ENCODE measurements at places on chromosomes 5 and 9.

GRCh38 chr5:153517241-153517611 lies 26.8 kb downstream of the GRIA1 start:
- DNase-seq = no peak

DNA sequence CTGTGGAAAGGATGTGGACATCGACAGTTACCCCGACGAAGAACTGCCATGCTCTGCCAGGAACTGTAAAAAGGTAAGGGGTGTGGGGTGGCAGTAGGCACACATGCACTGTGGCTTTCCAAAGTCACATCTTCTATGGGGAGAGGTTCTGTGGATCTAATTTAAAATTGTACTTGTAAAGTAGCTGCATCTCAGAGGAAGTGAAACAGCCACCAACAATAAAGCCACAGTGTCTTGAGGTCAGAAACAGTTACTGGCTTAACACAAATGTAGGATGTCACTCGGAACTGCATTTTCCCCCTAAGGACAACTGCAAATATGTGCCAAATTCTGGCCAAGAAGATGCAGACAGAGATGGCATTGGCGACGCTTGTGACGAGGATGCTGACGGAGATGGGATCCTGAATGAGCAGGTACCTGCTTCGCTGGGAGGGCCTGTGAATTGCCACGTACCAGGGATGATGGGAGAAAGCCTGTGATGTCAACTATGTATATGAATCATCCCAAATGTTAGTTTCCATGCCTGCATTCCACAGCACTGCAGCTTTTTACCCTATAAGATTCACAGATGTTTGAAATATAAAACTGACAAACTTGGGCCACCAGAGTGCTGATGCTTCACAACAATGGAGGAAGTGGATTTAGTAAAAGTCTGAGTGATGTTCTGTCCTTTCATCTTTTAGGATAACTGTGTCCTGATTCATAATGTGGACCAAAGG lies 35.3 kb downstream of the THBS4 start:
- no peak for DNase-seq

DNA sequence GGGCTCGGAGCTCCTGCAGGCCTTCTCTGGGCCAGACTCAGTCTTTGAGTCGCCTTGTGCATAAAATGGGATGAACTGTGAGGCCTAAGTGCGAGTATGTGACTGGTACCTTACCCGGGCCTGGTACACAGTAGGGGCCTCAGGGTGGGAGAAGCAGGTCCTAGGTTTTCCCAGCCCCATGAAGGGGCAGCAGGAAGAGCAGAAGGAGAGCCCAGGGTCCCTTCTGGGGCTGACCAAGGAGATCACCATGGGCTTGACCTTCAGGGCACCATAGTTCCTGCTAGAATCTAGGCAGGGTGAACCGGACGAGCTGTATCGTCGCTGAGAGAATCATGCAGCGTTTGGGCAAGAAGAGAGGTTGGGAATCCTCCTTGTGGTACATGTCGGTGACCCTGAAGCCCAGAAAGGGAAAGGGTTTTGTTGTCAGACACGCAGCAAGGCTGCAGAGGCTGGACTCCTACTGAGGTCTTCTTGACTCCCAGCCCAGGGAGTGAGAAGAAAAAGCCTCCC lies 373 bp upstream of the PHYKPL start:
- DNase-seq = no peak

DNA sequence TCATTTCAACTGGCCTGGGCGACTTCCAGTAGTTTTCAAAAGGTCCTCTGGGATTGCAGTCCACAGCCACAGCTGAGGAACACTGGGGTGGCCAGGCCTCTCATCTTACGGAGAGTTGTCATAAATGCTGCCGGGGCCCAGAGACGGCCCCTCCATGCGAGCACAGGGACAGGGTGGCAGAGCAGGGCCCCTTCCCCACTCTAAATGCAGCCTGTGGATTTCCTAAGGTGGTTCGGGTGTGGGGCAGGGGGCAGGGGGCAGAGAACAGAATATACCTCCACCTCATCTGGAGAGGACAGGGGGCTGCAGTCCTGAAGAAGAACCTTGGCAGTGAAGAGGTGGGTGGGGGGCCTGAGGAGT lies 113.6 kb upstream of the TBC1D2 start:
- DNase-seq = no peak

Data from amygdala (tissue), 56 donors.